ENCODE measurements at places on chromosomes 5 and 9.

DNA sequence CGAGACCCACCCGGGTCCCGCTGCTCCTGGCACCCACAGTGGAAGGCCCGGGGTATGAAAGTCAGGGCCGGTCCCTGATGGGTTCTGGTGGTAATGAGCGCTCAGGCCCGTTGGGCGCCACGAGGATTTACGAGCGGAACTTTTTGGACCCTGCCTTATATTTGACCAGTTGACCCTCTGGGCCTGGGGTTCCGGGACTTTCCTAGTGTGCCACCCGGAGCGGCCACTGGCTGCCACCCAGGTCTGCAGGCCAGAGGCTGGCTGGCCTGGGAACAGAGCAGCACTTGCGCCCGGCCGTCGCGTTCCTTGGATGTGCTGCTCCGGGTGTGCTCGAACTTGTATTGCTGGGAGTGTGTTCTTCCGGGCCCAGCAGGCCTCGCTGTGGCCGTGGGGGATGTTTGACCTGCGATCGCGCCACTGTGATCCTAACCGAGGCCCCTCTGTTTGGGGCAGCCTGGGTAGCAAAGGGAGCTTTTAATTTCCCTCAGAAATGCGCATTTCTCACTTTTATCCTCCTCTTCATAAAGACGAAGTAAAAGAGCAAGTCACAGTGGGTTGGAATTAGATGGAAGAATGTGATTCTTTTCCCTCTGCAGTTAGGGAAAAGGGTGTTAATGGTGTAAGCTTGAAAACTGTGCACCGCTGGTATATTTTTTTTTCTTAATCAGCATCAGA, 1.2 kb downstream of the F2RL1 start:
- no peak for DNase-seq

- DNase-seq: no peak
Measured at GRCh38 chr9:33248606-33249005, 8.6 kb downstream of the SPINK4 start.

DNA sequence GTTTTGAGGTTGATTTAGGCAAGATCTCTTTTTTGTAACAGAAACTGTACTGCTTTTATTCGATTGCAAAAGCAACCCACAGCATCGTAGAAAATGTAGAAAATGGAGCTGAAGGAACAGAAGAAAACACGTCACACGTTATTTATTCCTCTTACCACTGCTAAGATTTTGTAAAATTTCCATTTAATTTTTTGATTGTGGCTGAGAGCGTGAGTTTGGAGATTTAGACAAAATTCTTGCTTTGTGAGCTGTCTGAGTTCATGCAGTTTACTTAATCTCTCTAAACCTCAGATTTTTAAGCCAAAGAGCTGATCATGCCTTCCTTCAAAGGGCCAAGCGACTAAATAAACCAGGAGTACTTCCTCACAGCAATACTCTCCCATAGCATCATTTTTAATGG, 24.8 kb downstream of the DPYSL3 start:
- DNase-seq: no peak

- DNase-seq: no peak
Measured at GRCh38 chr9:121324316-121324715, 45.7 kb downstream of the STOM start.

GRCh38 chr5:172891716-172892421, 57.8 kb downstream of the ERGIC1 start:
- DNase-seq: no peak

DNA sequence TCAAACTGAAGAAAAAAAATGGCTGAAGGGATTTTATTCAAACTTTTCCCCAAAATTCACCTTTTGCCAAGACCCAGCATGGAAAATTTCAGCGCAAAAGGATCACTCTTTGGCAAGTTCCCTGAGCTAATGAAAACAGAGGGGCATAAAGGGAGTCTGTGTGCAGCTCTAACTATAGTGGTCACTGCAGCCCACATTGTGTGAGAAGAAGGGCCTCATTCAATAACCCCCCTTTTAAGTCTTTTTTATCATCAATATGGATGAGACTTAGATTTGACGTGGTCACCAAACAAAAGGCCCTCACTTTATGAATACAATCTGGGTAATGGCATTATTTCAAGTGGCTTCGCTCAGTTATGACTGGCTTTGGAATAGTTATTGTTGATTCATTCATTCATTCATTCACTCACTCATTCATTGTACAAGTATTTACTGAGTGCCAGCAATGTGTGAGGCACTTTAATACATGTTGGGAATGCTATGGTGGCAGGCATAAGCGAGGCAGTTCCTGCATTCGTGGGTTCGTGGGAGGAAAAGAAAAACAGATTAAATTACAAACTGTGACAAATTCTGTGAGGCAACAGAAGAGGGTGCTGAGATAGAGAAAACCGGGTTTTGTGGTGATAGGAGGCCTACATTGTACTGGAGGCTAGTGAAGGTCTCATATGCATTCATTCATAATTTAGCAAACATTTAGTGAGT, 145.7 kb upstream of the KLF4 start:
- DNase-seq: no peak

DNA sequence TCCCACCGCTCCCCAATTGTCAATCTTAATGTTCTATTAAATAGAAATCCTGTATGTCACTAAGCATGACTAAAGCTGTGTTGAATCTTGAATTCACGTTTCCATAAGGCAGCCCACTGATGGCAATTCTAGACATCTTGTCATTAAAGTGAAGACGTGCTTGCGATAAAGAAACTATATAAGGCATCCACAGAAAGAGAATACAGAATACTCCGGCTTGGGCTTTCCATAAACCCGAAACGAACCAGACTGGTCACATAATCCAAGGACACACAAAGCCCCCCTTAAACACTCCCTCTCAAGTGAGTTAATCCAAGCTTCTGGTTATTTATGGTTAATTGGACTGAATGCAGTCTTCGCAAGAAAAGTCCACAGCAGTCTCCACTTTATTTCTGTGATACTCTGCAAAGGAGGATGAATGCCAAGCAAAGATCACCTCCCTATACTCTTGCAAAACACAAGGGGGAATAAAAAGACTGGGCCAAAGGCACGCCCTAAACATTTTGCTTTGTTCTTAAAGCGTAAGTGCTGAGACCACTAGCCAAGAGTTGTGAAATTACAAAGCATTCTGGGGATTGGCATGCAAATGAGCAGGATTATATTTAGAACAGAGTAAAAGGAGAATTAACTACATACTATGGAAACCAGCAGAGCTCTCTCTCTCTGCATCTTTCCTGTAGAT, 54.7 kb downstream of the DPYSL3 start:
- DNase-seq: peak; percentile 56

- DNase-seq: no peak
Measured at GRCh38 chr9:131728546-131728910, 11.3 kb downstream of the RAPGEF1 start.

- no peak for DNase-seq
Measured at GRCh38 chr5:138574744-138575193, 432 bp downstream of the HSPA9 start.

DNA sequence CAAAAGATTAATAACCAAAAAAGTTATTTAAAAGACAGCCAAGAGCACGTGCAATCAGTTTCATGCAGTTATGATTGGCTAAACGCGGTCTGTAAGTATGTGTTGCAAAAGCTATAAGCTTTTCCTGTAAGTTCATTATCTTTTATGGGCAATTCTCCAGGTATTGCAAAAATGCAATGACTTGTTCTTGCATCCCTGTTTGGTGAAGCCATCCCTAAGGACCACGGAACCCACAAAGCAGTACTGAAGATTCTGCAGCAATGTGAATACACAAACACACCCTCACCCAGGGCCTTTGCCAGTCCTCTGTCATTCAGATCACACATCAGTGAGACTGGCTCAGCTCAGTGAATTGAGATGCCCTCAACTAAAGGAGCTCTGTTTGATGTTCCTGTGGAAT, 11.4 kb downstream of the GCNT4 start:
- DNase-seq: no peak

All from SIG-M5 (cell line).